Activated T-cell treated with anti-CD3 and anti-CD28 coated beads, Interleukin-2, amount 50 U/mL, for 48 hours (primary cell): ENCODE measurements at places on chromosomes 6 and 20.

GRCh38 chr6:17869010-17869752, 118.3 kb downstream of the KIF13A start:
- no peak for DNase-seq

- peak; percentile 54 for DNase-seq
Measured at GRCh38 chr20:49482621-49483017, at the start of gene KCNB1. Gene KCNB1, minus strand, starts transcription at chr20:49482668. Its CDS starts 188 bp downstream, at chr20:49482480.

GRCh38 chr6:135707426-135707825, 144.1 kb upstream of the PDE7B start:
- no peak for DNase-seq

- DNase-seq = no peak
Measured at GRCh38 chr6:102501615-102502014, 1108.1 kb downstream of the GRIK2 start.

DNA sequence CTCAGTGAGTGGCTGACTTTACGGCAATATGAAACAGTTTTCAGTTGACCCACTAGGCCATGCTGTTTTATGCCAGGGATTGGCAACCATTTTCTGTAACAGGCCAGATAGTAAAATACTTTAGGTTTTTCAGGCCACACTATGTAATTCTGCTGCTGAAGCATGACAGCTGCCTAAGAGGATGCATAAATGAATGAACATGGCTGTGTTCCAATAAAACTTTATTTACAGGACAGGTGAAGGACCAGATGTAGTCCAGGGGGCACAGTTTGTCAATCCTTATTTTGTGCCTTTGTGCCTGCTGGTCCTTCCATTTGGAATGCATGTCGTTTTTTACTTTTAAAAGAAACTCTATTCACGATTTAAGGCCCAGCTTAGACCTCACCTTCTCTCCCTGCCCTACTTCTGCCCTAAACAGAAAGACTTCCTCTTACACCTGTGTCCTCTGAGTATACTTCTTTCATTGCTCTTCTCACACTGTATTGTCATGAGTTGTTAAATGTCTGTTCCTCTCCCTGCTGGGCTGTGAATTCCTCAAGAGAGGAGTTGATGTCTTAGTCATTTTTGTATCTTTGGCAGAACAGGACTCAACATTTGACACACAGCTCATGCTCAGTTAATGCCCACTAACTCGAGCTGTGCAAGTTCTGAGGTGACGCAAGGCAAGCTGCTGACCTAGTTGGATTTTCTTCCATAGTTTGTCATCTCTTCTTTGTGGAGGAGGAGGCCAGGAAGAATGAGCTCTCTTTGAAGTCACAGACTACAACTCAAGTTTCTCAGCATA, 90.1 kb upstream of the MAP7 start:
- DNase-seq = no peak

DNA sequence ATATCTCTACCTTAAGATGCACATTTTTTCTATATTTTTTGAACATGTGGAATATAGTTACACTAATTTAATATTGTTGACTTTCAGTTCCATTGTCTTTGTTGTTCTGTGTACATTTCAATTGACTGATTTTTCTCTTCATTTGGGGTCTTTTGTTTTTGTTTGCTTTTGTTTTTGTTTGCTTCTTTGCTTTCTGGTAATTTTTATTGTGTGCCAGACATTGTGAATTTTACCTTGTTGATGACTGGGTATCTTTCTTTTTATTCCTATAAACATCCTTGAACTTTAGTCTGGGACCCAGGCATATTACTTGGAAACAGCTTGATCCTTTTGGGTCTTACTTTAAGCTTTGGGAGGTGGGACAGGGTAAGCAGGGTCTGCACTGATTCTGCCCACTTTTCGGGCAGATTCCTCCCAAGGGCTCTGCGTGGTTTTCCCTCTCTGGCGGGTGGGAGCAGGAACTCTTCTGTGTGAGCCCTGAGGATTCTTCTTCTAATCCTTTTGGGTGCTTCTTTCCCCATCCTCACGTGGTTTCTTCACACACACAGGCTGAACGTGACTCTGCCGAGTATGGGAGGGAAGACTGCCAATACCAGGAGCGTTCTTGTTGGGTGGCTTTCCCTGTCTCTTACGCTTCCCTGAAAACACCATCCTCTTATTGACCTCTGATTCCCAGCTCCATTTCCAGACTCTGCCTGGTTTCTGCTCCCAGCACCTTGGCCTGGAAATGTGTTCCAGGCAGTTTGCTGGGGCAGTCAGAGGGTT, 200.5 kb downstream of the ARID1B start:
- DNase-seq = no peak

DNA sequence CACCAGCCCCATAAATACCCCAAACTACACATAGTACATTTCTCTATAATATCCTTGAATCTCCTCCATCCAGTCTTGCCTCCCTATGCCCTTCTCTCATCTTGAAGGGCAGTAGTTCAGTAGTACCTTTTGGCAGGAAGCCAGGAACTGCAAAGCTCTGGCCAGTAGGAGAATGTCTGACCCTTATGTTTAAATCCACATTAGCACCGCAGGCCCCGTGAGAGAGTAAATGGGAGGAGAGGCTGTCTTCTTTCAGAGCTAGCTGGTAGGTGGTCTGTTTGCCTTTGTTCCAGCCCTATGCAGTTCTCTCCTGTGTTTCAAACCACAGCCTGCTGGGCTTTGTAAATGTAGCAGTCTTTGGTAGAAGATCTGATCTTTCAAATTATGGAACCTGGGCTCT, 690.7 kb downstream of the DOK5 start:
- DNase-seq = no peak
